Stimulated activated CD8-positive, alpha-beta memory T cell treated with anti-CD3 and anti-CD28 coated beads, Interleukin-2, amount 100 ng/mL, for 48 hours (primary cell): ENCODE measurements at places on chromosomes 4 and X.

- DNase-seq = peak; percentile 61
These were observed 21.7 kb upstream of the CD38 start for GRCh38 chr4:15756361-15756861.

GRCh38 chr4:133620555-133620954 lies 471.5 kb downstream of the PCDH10 start:
- DNase-seq = no peak

GRCh38 chr4:108148316-108148715 lies 20.4 kb downstream of the LEF1 start:
- no peak for DNase-seq

- no peak for DNase-seq
These were observed 18.0 kb downstream of the CRMP1 start for GRCh38 chr4:5874811-5875449.

DNA sequence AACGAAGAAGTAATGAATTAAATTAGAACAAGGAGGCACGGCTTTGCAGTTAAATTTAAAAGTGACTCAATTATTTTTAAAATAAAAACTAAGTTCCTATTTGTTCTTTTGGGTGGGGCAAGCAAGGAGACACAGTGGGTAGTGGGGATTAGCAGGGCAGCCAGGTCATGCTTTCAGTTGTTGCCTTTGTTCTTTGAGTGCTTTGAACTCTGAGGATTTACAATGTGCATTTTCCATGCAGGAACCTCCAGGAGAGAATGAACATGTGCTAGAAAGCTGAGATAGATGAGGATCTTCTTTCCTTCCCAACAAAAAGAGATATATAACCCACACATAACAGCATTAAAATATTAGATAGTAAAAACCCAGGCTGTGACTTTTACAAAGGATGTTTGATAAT lies 420.4 kb upstream of the CTSO start:
- no peak for DNase-seq

DNA sequence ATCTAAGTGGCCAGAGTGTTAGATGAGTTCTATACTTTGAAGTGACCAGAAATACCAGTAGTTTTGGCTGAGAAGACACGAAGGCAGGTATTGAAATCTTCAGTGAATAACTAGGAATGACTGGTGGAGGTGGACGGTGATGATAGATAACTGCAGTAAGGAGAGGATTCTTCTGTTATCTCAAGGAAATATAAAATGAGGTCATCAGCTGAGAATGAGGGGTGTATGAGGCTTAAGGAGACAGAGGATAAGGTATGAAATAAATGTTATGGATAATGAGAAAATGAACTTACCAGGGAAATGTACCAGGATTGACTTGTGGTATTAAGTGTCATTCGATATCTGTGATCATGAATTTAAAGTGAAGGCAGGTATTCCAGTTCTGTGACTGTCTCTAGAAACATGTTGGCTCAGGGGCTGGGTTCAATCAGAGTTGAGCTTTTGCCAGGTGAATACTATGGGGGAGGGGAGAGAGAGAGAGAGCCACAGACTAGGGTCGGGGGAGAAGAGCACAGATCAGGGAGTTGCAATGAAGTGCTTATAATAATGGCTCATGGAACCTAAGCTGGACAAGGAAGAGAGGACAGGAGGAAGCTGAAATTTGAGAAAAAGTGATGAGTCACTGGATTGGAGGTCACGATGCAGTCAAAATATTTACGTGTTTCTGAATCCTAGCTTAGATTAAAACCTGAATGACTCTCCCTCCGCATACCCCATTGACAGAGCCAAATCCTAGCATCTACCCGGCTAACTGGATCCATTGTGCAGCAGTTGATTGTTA lies 37.5 kb upstream of the BRS3 start:
- DNase-seq = no peak

DNA sequence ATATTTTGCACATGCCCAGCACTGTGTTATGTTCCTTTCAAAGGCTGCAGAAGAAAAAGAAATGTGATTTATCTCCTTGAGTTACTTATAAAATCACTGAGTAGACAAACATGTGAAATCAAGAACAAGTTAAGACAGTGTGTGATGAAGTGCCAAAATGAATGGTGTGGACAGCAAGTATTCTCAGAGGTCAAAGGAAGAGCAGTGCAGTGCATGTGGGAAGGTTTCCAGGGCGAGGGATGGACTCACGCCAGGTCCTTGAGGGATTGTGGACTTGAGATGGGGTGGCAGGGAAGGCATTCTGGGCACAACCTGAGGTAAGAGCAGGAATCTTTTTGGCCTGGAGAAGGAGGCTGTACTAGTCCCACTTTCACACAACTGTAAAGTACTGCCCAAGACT lies 115.5 kb downstream of the FNIP2 start:
- no peak for DNase-seq

DNA sequence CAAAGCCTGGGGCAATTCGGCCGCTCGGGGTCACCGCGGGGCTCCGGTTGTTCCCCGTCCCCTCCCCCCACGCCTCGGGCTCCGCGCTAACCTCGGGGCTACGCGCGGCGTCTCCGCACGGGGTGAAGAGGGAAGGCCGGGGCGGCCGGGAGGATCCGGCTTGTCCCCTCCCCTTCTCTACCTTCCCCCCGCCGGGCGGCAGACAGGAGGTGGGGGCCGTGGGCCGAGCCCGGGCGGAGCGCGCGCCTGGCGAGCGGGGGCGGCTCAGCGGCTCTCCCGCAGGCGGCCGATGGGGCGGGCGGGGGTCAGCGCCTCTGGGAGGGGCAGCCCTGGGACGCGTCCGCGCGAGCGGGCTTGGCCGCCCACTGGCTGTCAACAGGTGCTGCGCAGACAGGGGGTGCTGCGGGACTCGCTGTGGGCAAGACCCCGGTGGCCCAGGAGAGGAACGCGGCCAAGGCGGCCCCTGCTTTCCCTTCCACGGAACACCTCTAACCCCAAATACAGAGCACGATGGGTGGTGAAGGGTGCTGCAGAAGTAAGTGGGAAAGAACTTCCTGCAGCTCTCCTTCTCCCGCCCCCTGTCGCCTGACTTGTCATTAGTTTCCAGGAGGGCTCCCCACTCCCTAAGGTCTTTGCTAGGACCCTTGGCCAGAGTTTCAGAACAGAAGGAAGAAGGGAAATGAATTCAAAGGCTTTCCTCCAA lies at the start of gene PDGFC:
PDGFC (minus strand) TSS at position 124 of the 703 bp plus-strand sequence. CDS start 896 bp downstream, outside the sequence.
- DNase-seq = peak; percentile 3

GRCh38 chrX:118679290-118679689 lies 48.1 kb upstream of the IL13RA1 start:
- DNase-seq = no peak

- DNase-seq = no peak
These were observed at the start of gene NAA11 for GRCh38 chr4:79325864-79326328. Gene NAA11, minus strand, starts transcription at chr4:79326061. Its CDS starts 184 bp downstream, at chr4:79325877.

DNA sequence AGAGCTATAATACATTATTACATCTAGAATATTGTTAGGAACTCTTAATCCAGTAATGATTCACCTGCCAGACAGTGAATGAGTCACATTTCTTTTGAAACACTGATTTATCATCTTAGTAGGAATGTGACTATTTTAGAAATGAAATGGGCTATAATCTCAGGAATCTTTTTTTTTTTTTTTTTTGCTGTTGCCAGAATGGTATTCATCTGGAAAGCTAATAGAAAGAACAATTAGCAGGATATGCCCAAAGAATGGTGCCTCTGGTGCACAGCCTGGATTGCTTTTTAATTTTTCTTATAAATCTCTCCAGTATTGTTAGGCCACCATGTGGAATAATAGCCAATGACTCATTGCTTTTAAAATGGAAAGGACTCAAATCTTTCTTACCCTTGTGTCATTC lies 181.1 kb upstream of the SMIM31 start:
- DNase-seq = no peak

DNA sequence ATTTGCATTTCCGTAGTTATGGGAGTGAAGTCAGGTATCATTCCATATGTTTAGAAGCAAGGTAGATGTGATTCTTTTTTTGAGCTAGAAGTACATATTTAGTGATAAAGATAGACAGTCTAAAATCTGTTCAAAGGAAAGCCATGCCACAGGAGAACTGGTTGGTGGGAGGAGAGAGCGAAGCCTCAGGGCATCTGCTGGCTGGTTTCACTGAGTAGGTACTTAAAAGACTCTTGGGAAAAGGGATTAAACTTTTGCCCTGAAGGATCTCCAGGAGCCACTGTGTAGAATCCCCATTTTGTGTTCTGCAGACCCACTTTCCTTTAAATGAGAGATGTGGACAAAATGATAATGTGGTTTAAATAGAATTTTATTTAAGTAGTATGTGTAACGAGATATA lies 89.6 kb downstream of the SHROOM2 start:
- no peak for DNase-seq
